ENCODE measurements at places on chromosomes 3 and 15. TPM values are rescaled to one million over a fixed set of nuclear protein-coding genes. Genes with fewer than 3 reads are reported as not detected.

Gene HGD
- total RNA-seq, result 1.8 TPM

Gene UPK1B
- total RNA-seq, result 0.21 TPM

Gene PARP15
- total RNA-seq, result 6.1 TPM

GRCh38 chr3:6805236-6805635 is 55.7 kb upstream of the GRM7 start:
- no peak for DNase-seq
